Gastroesophageal sphincter (tissue), 4 donors: ENCODE measurements at places on chromosomes 16 and 17.

GRCh38 chr17:17279316-17279715, 1.7 kb downstream of the COPS3 start:
- no peak for ATAC-seq

- no peak for ATAC-seq
These were observed 8.8 kb downstream of the RSAD1 start for GRCh38 chr17:50487213-50488096.

DNA sequence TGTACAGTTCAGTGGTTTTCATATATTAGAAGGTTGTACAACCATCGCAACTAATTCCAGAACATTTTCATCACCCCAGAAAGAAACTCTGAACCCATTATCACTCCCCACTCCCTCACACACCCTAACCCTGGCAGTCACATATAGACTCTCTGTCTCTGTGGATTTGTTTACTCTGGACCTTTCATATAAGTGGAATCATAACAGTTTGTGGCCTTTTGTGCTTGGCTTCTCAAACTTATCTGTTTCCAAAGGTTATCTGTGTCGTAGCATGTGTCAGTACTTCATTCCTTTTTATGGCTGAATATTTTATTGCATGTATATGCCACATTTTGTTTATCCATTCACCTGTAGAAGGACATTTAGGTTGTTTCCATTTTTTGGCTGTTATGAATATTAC, 12.4 kb downstream of the TENT4B start:
- no peak for ATAC-seq

- no peak for ATAC-seq
These were observed 49.3 kb downstream of the RMI2 start for GRCh38 chr16:11394593-11394960.

DNA sequence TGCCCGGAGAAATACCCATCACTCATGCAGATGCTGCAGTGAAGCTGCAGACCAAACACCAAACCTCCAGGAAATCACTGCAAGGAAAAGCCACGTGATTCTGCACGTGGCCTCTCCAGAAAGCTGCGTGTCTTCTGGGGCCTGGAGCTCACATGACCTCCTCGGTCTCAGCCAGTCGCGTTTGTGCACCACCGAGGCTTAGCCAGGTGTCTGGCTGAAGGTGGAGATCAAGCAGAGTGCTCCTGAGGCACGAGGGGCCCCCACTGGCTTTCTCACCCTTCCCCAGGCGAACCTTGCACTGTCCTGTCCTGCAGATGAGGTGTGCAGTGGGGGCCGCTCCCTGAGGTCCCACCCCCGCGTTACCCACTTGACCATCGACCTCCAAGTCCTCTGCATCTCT, 257.3 kb downstream of the RBFOX3 start:
- no peak for ATAC-seq

GRCh38 chr17:64991726-64992125, 64.8 kb downstream of the GNA13 start:
- no peak for ATAC-seq

- ATAC-seq, result peak; percentile 79
These were observed 19.5 kb downstream of the PCTP start for GRCh38 chr17:55770196-55770870.

DNA sequence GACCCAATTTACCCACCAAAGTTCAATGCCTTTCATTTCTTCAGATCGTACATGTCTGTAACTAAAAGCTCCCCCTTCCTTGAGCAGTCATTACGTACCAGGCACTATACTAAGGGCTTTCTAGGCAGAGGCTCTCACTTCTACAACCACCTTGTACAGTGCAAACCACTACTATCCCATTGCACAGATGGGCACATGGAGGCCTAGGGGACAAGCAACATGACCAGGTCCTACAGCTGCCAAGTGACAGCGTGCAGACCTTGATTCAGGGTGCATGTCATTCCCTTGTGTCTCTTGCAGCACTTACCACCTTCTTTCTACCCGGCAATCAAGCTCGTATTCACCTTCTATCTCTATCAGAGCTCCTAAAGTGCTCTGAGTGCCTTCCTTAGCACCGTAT, 382.7 kb downstream of the SOX9 start:
- ATAC-seq, result no peak

- no peak for ATAC-seq
These were observed 26.5 kb upstream of the GSG1L start for GRCh38 chr16:28089992-28090365.

- ATAC-seq, result no peak
These were observed 417.2 kb downstream of the HS3ST4 start for GRCh38 chr16:26108836-26109505.

- ATAC-seq, result no peak
These were observed 18.9 kb downstream of the DNAH17 start for GRCh38 chr17:78558181-78558850.

GRCh38 chr16:11094075-11094856, 149.9 kb downstream of the CLEC16A start:
- ATAC-seq, result no peak

DNA sequence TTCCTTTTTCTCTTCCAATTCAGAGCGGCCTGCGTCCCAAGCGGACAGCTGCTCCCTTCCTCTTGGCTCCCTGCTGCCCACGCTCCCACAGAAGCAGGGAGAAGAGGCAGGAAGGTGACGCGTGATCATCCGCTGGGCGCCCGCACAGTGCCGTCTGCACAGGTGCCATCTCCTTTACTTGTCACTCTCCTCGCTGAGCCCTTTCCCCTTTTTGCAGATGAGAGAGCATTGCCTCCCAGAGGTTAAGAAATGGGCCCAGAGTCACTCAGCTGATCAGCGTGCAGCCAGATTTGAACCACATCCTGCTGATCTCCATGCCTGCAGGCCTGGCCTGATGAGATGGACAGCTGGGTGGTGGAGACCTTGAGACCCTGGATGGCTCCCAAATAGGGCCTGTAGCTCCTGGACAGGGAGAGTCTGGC, 299.8 kb downstream of the SEC14L1 start:
- ATAC-seq, result no peak

- ATAC-seq, result no peak
These were observed 7.0 kb downstream of the PSME3IP1 start for GRCh38 chr16:57178793-57179212.

GRCh38 chr16:88454523-88454947, 1.5 kb downstream of the ZFPM1 start:
- ATAC-seq, result no peak

GRCh38 chr17:64327201-64327930, 63.3 kb downstream of the PECAM1 start:
- ATAC-seq, result peak; percentile 53

DNA sequence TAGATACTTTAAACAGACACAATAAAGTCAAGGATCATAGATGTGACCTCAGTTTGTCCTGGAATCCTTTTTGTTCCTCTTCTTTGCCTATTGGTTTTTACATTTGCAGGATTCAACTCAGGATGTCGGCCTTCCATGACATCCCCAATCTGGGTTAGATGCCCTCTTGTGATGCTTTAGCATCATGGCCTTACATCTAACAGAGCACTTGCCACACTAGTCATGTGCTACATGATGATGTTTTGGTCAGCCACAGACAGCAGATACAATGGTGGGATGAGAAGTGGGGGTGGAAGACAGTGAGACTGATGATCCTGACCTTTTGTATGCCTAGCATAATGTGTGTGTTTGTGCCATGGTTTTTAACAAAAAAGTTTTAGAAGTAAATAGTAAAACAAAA, 1.8 kb upstream of the SYNRG start:
- no peak for ATAC-seq

- ATAC-seq, result no peak
These were observed 86.3 kb downstream of the VPS53 start for GRCh38 chr17:628089-628941.

DNA sequence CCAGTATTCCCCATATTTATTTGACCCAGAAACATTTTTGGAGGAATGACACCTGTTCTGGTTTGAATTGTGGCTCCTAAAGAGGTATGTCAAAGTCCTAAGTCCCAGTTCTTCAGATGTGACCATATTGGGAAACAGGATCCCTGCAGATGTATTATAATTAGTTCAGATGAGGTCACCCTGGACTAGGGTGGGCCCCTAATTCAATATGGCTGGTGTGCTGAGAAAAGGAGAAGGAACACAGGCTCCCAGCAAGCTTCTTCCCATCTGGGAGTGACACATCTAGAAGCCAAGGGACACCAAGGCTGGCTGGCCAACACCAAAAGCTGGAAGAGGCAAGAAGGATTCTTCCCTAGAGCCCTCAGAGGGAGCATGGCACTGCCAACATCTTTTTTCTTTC, 3.8 kb upstream of the GCSH start:
- no peak for ATAC-seq

GRCh38 chr16:86566966-86567700, 504 bp downstream of the FOXC2 start:
- peak; percentile 44 for ATAC-seq

DNA sequence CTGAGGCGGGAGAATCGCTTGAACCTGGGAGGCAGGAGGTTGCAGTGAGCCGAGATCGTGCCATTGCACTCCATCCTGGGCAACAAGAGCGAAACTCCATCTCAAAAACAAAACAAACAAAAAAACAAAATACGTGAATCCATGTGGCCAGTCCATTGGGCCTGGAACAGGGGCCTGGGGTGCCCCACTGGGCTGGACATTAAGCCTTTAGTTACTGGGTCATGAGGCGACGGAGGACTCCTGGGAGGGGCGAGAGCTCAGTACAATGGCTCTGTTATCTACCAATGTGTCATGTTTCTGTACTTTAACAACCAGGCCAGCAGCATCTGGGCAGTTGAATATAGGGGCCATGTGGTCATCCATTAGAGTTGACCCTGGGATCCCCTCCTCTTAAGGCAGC, 18.9 kb upstream of the CLEC18A start:
- no peak for ATAC-seq

DNA sequence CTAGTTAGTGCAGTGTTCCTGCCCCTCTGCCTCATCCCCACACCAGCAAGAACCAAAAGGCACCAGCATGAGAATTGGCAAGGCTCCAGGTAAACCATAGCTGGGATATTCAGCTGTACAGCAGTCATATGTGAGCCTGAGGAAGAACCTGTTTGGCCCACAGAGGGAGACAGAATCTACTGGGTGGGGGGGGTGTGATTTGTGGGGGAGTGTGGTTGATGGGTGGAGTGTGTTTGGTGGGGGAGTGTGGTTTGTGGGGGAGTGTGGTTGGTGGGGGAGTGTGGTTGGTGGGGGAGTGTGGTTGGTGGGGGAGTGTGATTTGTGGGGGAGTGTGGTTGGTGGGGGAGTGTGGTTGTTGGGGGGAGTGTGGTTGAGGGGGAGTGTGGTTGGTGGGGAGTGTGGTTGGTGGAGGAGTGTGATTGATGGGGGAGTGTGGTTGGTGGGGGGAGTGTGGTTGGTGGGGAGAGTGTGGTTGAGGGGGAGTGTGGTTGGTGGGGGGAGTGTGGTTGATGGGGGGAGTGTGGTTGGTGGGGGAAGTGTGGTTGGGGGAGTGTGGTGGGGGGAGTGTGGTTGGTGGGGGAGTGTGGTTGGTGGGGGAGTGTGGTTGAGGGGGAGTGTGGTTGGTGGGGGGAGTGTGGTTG, 19.5 kb downstream of the MINK1 start:
- no peak for ATAC-seq

DNA sequence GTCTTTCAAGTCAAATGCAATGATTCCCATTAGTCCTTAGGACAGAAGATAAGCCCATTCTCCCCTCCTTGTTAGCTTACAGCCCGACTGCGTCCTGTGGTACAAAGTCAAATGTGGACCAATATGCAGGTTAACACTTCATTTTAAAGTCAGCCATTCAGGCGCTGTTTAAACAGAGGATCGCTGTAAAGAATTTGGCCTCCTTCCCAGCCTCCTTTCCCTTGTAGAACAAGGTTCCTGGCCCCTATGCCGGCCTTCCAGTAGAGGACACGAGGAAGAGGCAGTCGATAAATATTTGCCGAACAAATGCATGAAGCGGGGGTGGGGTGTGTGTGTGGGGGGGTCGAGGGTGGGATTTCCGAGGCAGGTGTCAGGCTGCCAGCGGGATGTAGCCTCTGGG, 4.3 kb downstream of the SDK2 start:
- no peak for ATAC-seq

- no peak for ATAC-seq
These were observed 13.0 kb upstream of the DHRS11 start for GRCh38 chr17:36578671-36579070.

DNA sequence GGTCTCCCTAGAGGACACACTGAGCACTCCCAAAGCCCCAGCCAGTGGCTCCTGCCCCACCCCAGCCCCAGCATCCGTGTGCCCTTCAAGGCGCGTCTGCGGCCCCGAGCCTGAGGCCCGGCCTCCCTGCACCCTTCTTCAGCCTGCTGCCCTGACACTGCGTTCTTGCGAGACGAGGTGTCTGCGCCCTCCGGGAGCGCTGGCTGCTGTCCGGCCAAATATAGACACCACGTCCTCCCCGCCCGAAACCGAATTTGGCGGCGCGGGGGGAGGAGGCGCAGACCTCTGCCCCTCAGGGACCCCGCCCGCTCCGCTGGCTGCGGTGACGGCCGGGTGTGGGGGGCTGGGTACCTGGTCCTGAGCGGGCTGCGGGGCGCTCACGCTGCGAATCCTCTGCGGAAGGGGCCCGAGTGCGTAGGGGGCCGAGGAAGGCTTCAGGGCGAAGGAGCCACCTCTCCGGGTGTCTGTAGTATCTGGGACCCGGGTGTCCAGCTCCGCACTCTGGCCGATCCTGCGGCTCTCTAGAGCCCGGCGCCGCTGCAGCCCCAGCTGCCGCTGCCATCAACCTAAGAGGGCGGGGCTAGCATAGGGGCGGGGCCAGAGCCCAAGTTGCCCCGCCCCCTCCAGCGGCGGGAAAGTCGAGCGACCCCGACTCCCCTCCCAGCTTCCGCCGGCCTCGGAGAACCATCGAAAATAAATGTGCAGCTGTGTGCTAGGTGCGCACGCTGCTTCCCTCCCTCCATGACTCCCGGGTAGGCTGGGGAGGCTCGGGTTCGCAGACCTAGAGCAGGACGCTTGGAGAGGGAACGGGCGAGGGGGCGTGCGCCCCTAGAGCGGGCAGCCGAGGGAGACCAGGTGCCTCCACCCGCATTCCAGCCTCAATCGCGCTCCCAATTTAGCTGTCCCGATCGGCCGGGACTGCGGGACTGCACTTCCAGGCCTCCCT, at the start of gene CORO6:
CORO6 (minus strand) TSS at position 576 of the 946 bp plus-strand sequence. CDS start 1,491 bp downstream, outside the sequence.
- ATAC-seq, result peak; percentile 81

GRCh38 chr16:3065742-3066439, 451 bp downstream of the IL32 start:
- peak; percentile 11 for ATAC-seq

DNA sequence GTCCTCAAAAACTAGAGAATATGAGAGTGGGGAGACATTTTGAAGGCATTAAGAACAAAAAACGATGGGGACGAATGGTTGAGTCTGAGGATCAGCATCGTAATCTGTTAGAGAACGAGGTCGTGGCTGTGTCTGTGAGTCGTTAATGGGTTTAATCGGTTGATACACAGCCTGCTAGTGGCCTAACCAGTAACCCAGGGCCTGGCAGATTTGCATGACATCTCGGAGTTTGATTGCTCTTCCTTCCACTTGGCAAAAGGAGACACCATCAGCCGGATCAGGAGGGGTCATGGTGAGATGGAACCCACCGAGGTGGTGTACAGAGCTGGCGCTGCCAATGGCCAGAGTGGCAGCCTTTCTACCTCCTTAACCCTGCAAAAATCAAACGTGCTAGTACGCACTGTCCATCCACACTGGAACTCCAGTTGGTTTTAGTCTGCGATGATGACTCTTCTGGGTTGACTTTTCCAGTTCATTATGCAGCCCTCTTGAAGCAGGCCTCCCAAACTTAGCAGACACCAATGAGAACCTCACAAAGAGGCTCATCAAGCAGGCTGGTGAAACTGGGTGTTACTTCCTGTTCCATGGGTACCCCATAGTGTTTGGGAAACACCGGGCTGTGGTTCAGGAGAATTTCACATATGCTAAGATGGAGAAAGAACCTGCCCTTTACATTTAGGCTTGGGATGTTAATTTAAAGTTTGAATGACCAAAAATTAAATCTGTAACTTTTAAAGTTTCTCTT, 4.1 kb downstream of the HS3ST3B1 start:
- no peak for ATAC-seq
